ENCODE measurements at places on chromosomes 5 and 9.

- DNase-seq = no peak
Observed at GRCh38 chr9:132002643-132003318, 76.9 kb downstream of the MED27 start.

DNA sequence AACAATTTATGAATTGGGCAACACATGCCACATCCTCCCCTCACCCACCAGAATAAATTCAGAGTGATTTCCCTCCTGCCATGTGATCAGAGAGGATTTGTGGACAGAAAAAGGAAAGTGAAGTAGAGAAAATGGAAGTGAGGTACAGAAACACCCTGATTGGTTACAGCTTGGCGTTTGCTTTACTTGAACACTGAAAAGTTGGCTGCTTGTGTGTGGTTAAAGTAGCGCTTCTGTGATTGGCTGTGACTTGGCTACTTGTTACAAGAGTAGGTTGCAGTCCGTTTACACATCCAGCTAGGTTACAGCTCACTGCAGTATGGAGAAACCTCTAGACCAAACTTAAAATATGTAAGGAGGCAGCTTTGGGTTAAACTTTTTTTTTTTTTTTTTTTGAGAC lies 205.2 kb upstream of the ZNF608 start:
- DNase-seq = no peak

- no peak for DNase-seq
Observed at GRCh38 chr9:81819155-81819554, 109.1 kb upstream of the SPATA31D4 start.

DNA sequence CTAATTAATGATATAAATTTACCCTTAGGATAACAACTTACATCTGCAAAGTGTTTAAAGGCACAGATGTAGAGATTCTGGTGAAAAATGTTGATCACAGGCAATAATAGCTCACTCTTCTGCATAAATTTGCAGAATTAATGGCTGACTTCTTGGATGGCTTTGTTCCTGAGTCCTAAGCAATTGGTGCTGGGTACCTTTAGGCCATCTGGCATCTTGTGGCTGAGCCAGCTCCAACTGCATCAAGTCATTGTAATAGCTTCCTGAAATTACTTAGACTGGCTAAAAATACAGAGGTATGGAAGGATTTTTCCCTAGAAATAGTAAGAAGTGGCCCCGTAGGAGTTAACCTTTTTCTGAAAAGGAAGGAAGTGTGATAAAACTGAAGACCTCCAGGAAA lies 118.3 kb upstream of the MINAR2 start:
- DNase-seq = no peak

GRCh38 chr9:98218562-98219363 lies 26.3 kb upstream of the CORO2A start:
- no peak for DNase-seq

Measured in RWPE1 (cell line).